ENCODE measurements at places on chromosomes 5 and 9.

- DNase-seq = no peak
Observed at GRCh38 chr5:52893863-52894262, 95.3 kb upstream of the ITGA2 start.

DNA sequence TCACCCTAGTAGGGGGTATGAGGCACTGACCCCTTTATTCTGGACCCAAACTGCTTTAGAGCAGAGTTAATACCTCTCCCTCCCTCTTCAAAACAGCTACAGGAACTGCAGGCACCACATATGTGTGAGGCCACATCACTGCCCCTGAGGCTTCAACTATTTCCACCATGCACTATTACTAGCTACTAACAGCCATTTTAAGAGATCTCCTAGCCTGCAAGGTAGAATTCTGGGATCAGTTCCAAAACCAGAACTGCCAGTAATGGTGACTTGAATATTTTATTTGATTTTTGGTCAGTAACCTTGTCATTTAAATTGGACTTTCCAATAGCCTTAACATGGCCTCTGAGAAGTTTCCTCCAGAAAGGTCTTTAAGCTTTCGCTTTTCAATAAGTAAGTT lies 55.3 kb upstream of the FSD1L start:
- no peak for DNase-seq

DNA sequence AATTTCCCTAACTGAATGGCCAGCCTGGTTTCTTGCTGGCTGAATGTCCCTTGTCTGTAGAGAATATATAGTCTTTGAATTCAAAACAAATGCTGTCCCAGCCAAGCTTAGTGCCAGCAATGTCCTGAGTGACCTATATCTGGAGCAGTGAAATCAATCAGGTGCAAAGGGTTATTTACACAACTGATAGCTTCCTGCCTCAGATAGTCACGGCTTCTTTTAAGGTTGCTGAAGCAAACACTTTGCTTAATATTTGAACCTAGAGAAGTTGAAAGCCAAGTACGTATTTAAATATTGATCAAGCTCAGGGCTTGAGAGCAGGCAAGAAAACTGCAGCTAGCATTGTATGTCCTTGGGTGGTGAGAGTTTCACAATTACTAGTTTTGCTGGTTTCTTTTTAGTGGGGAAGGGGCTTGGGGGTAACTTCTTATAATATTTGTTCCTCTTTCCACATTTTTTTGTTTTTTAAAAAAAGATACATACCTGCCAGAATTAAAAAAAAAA lies 2.0 kb upstream of the ARHGEF28 start:
- DNase-seq = no peak

DNA sequence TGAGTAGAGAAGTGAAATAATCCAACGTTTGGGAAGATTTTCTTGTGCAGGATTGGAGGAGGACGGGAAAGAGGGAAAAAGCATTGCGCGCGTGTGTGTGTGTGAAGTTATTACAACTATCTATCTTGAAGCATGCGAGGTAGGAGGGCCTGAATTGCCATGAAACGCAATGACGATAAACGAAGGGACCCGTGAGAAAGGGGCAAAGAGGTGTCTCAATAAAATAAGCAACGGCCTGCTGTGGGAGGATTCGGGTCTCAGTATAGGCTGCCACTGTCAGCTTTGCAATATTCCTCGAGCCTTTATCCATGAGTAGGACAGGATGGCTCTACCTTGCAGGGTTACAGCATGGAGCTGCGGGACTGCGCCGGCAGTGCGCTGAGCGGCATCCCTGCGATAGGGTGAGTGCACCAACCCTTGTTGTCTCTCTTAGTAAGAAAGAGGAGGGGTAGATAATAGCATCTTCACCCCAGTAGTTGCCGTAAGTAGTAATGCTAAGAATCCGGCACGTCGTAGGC lies 631 bp upstream of the RCL1 start:
- DNase-seq = no peak
